Upper lobe of left lung (tissue), 6 donors: ENCODE measurements at places on chromosomes 1 and 21.

DNA sequence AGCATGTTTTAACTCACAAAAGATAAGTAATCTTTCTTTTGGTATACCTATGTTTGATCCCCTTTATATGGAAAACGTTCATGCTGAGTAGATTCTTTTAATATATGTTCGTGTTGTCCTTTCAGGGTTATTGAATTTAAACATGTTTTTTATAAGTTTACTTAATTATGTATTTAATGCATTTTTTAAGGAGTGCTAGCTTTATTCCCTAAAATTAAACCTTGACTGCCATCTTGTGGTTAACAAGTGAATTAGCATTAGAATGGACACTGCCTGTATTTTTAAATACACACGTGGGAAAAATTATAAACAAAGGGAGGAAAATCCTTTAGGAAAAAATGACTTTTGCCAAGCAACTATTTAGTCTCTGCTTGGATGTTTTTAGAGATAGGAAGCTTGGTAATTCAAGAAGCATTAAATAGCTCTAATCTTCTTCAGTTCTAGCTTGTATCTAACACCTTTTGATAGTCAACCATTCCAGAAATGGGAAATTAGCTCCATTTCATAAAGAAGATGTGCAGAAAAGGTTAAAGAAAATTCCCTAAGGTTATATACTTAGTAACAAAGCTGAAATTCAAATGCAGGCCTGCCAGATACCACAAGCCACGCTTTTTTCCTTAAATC lies 43.0 kb downstream of the UBE2U start:
- no peak for DNase-seq
- no peak overlapping the region for H3K27ac ChIP-seq
- H3K27me3 ChIP-seq, result no peaks in the 10 kb centered on the region
- H3K36me3 ChIP-seq, result no peaks in the 10 kb centered on the region
- H3K4me1 ChIP-seq, result peaks cover 17% of the 10 kb centered on the region

- H3K36me3 ChIP-seq, result no peaks in the 10 kb centered on the region
- no peak for DNase-seq
- no peak overlapping the region for H3K27ac ChIP-seq
- no peaks in the 10 kb centered on the region for H3K4me1 ChIP-seq
Observed at GRCh38 chr1:186648613-186649012, 31.6 kb downstream of the PTGS2 start.

DNA sequence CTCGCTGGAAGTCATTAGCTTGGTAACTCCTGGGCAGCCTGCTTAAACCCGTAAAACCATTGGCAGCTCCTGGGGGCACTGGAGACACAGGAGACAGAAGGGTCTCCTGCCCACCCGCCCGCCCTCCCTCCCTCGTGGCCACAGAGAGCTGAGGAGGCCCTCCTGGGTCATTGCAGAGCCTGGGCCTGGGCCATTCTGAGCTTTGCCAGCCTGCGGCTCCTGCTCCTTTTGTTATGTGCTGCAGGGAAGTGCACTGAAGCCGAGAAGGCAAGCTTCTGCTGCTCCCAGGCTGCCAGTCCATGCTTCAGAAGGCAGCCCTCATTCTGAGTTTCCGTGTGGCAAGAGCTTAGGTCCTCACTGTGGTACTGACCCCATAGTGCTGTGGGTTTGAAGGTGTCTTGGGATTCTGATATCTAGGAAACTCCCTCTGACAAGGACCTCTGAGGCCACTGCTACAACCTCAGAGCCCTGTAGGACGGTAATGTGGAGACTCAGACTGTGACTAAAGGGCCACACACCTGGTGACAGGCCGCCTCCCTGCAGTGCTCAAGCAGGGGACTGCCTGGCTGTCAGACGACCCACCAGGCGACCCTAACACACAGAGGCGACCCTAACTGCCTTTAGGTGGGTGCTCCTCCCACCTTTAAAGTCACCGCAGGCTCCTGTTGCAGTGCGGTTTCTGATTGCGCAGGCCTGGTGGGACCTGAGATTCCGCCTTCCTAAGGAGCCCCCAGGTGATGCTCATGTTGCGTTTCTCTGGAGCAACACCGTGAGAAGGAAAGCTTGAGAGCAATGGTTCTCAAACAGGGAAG lies 118.7 kb downstream of the IER5 start:
- no peak for DNase-seq
- H3K36me3 ChIP-seq, result no peaks in the 10 kb centered on the region
- H3K27ac ChIP-seq, result no peak overlapping the region
- H3K4me1 ChIP-seq, result no peaks in the 10 kb centered on the region

- H3K36me3 ChIP-seq, result no peaks in the 10 kb centered on the region
- DNase-seq, result no peak
- peak overlapping the region; percentile 97 for H3K27ac ChIP-seq
- H3K27me3 ChIP-seq, result no peaks in the 10 kb centered on the region
- H3K4me3 ChIP-seq, result peak overlapping the region; percentile 73
Observed at GRCh38 chr1:45685308-45686014, 872 bp downstream of the GPBP1L1 start.

- no peak overlapping the region for H3K4me3 ChIP-seq
- no peaks in the 10 kb centered on the region for H3K4me1 ChIP-seq
- H3K36me3 ChIP-seq, result no peaks in the 10 kb centered on the region
Observed at GRCh38 chr1:204992201-204992997, 50.6 kb upstream of the CNTN2 start.

GRCh38 chr1:30414086-30414850 lies 309.1 kb downstream of the MATN1 start:
- H3K27ac ChIP-seq, result no peak overlapping the region
- H3K4me3 ChIP-seq, result no peak overlapping the region
- no peak for DNase-seq
- H3K36me3 ChIP-seq, result no peaks in the 10 kb centered on the region

DNA sequence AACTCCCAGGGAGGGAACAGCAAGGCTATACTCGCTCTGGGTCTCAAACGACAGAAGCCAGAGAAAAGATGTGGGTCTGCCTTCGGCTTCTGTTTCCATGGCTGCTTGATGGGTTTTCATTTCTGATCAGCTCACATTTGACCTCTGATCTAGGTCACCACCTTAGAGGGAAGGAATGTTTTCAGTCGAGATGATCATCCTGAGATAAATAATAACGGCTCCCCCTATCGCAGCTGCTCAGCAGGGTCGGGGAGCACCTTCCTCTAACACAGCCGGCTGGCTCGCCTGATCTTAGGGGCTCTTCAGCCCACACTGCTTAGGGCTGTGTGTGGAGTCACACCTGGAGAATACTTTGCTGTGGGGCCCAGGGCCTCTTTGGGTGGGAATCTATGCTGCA lies 53.1 kb upstream of the ZNF648 start:
- H3K4me1 ChIP-seq, result no peaks in the 10 kb centered on the region
- DNase-seq, result no peak

DNA sequence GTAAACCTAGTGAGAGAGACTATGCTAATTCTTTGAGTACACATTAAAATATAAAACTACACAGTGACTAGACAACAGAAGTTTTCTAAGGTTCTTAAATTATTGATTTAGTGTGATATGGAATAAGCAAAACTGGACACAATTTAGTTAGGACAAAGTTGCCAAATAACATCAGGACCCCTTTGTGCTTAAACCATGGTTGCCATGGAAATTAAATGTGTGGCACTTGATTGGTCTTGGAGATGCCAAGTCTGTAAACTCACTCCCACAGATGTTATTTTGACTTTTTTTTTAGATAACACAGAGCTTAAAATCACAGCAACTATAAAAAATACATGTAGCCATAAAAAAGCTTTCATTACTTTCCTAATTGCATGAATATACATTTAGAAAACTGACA lies 234.6 kb downstream of the BRINP3 start:
- no peak for DNase-seq
- H3K27ac ChIP-seq, result no peak overlapping the region
- no peaks in the 10 kb centered on the region for H3K27me3 ChIP-seq
- H3K4me3 ChIP-seq, result no peak overlapping the region
- H3K36me3 ChIP-seq, result no peaks in the 10 kb centered on the region

GRCh38 chr1:30324251-30325084 lies 398.9 kb downstream of the MATN1 start:
- no peaks in the 10 kb centered on the region for H3K36me3 ChIP-seq
- no peaks in the 10 kb centered on the region for H3K4me1 ChIP-seq
- H3K4me3 ChIP-seq, result no peak overlapping the region
- no peak for DNase-seq
- H3K27ac ChIP-seq, result no peak overlapping the region

- peaks cover 62% of the 10 kb centered on the region for H3K36me3 ChIP-seq
- no peak for DNase-seq
- H3K4me3 ChIP-seq, result no peak overlapping the region
- peaks cover 45% of the 10 kb centered on the region for H3K4me1 ChIP-seq
- H3K27ac ChIP-seq, result peak overlapping the region; percentile 92
- no peaks in the 10 kb centered on the region for H3K27me3 ChIP-seq
Observed at GRCh38 chr1:153769221-153769620, 6.0 kb upstream of the SLC27A3 start.
